Activated CD4-positive, alpha-beta T cell treated with anti-CD3 and anti-CD28 coated beads, Interleukin-10, Interleukin-2, amounts not matched to agents 100 ng/mL and 50 ng/mL, durations not matched to agents 16 hours and 8 hours (primary cell): ENCODE measurements at places on chromosomes 7 and 10.

- no peak for DNase-seq
These were observed 32.0 kb upstream of the ELN start for GRCh38 chr7:73995821-73996511.

DNA sequence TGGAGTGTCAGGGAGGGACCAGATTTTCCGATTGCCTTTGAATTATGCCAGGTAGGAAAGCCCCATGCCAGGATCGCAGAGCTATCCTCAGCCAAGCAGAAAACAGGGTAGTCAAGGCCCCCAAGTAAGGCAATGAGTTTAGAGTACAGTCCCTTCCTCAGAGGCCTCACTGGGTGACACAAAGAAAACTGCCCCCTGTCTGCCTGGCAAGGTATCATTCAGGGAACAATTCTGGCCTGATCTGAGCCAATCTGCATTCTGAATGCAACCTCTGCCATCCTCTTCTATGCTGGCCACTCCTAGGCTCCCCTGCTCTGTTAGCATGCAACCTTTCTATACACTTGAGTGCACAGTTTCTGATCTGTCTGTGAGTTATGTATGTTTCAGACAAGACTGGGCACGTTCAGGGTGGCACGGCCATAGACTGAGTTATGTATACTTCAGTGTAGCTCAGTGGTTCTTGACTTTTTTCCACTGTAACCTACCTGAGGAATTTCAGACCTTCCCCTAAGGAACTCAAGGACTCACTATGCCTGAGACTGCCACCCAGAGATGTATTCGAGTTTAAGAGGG, 336.8 kb downstream of the PLXNA4 start:
- DNase-seq, result no peak

- no peak for DNase-seq
These were observed 133.8 kb upstream of the CCDC6 start for GRCh38 chr10:60040014-60040662.

DNA sequence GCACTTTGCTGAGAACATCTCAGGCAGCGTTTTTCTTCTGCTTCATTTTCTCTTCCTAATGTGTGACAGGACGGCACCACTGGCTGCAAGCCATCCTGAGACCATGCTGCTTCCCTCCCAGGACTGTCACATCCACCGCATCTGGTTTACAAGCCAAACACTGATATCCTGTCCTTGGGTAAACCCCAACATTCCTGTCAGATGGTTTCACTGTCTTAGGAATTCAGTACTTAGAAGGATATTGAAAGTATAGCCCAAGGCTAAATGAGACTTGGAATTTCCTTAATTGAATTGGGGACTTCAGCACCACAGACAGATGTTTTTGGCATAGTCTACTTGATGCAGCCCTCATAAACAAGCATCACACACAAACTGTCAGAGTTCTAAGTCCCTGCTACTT, 74.2 kb upstream of the PLXNA4 start:
- no peak for DNase-seq

DNA sequence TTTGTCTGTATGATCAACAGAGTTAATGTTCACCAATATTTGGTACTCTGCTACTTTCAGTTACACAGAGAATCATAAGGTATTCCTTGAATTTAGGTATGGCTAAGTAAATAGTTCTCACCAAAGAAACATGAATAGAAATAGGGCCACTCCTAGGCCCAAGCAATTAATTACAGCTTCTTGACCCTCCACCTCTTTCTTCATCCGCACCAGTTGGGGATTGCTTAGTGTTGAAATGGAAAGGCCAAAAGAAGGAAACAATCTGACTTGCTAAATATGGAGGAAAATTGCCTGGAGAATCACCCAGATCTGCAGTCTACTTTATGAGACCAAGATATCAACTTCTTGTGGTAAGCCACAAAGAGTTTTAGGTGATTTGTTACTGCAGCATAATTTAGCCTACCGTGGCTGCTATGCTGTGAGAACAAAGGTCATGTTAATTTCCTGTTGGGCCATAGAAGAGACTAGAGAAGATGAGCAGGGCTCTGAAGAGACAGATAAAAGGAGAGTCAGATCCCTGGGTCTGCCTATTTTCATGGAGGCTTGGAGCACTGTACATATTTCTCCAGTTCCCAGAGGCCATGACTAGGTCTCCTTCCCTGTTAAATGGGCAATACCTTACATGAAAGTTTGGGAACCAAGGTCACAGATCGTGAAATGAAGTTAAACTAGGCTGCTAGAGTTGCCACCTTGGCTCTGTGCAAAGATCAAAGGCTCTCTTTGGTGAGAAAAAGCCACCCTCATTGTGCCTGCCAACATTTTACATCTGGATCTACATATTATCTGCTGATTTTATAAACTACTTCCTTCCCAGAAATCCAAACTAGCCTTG, 93.3 kb upstream of the GDF10 start:
- DNase-seq, result no peak

DNA sequence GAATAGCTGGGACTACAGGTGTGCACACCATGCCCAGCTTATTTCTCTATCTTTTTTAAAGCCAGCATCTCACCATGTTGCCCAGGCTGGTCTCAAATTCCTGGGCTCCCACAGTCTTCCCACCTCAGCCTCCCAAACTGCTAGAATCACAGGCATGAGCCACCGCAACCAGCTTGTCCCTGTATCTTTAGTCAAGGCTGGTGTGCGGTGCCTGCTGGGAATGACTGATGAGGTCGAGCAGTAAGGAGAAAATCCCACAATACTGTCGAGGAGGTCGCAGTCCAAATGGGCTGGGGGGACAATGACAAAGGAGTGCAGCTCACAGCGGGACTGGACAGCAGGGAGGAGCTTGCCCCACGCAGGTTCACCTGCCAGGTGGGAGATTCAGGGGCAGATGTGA, 50.2 kb upstream of the CALN1 start:
- DNase-seq, result no peak

DNA sequence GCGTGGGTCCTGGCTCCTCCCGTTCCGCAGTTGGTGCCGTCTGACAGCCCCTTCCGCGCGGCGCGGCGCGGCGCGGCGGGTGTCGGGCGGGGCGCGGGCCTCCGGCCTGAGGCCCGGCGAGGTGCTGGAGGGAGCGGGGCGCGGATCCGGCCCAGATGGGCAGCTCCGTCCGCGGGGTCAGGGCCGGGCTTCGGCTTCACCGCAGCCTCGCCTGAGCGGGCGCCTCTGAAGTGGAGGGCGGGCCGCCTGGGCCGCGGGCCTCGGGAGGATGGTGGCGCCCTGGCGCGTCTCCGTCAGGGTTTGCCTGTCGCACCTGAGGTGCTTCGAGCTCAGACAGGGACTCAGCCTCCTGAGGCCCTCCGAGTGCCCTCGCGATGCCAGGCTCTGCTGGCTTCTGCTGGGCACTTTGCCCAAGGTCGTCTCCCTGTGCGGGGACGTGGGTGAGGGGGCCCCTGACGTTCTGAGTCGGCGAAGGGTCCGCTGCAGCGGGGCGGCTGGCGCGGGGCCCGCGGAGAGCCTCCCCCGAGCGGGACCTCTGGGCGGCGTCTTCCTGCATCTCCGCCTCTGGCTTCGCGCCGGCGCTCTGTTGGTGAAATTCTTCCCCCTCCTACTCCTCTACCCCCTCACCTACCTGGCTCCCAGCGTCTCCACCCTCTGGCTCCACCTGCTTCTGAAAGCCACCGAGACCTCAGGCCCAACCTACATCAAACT, 473 bp downstream of the ADCK2 start:
- peak; percentile 56 for DNase-seq

GRCh38 chr7:102101926-102102325, 184.7 kb upstream of the SH2B2 start:
- no peak for DNase-seq
